Lower lobe of right lung (tissue), 2 donors: ENCODE measurements at places on chromosomes 1 and 21. TPM values are rescaled to one million over a fixed set of nuclear protein-coding genes. Genes with fewer than 3 reads are reported as not detected.
A peak's percentile ranks its signal among the peaks of the same experiment; 100 is the strongest.

GRCh38 chr1:246117066-246117791 is 389.9 kb downstream of the SMYD3 start:
- no peaks in the 10 kb centered on the region for H3K27me3 ChIP-seq
- H3K36me3 ChIP-seq: no peaks in the 10 kb centered on the region
- no peak overlapping the region for H3K27ac ChIP-seq
- DNase-seq: no peak
- H3K4me1 ChIP-seq: peaks cover 8% of the 10 kb centered on the region

TOR1AIP2 gene
- total RNA-seq: 92.0 TPM

DNA sequence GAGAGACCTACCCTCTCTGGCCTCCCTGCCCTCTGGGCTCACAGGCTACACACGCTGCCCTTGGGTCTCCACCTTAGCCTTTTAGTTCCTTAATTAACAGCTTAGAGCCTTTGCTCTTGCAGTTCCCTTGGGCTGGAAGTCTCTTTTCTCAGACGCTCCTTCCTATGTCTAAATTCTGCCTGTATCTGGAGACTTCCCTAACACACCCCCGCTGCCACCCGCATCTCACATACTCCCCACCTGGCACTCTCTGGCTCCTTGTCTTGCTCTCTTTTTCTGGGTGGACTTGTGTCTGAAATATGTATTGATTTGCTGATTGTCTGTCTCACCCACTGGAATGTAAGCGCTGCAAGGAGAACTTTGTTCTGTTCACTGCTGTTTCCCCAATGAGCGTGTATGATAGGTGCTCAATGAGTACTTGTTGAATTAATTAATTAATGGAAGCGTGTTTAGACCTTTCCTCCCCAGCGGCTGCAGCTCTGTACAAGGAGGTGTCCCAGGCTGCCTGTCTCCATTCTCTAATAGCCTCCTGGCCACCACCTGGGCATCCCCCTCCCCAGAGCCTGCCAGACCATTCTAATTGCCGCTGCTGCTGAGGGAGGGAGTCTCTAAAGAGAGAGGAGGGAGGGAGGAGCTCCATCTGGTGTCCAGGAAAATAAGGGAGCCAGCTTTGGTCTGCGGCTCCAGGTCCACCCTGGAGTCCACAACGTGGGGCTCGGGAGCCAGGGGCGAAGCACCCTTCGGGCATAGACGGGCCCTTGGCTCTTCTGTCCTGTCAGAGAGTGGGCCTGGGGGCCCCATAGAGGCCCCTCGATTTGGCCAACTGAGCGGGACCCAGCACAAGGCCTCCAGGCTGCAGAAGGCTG is 95.4 kb downstream of the RNF220 start:
- no peak for DNase-seq
- H3K4me1 ChIP-seq: no peaks in the 10 kb centered on the region
- H3K36me3 ChIP-seq: no peaks in the 10 kb centered on the region
- H3K27me3 ChIP-seq: peaks cover 7% of the 10 kb centered on the region

DNA sequence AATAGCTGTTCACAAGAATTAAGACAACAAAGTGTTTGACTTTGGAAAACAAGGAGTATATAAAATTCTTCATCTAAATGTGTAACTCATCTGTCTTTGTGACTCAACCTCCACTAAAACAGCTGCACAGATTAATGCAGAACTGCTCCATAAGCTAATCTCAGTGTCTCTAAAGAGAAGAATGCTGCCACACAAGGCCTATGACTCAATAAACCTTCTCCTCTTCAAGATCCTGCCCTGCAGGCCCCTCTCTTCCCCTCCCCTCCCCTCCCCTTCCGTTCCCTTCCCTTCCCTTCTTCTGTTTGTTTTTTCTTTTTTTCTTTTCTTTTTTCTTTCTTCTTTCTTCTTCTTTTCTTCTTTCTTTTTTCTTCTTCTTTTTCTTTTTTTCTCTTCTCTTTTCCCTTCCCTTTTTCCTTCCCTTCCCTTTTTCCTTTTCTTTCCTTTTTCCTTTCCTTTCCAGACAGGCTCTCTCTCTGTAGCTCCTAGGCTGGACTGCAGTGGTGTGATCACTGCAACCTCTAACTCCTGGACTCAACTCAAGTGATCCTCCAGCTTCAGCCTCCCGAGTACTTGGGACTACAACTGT is 1052.8 kb downstream of the BRINP3 start:
- H3K4me3 ChIP-seq: no peak overlapping the region
- no peaks in the 10 kb centered on the region for H3K4me1 ChIP-seq
- no peaks in the 10 kb centered on the region for H3K27me3 ChIP-seq
- DNase-seq: no peak

GBP6 gene
- 0.68 TPM for total RNA-seq

AVPR1B gene
- total RNA-seq: not detected

OR2AJ1 gene
- total RNA-seq: not detected

STUM gene
- total RNA-seq: 0.83 TPM

DNA sequence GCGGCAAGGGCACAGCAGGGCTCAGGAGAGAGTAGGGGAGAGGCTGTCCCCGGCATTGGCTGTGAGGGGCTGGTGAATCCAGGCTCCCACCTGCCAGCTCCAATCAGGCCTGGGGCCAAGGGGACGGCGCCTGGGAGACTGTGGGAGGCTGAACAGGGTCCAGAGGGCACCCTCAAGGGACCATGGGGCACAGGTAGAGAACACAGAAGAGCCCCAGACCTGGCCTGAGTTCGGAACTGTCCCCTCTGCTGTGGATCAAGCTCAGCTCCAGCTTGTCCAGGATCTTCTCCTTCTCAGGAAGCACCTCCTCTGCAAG is 67.0 kb downstream of the KCNAB2 start:
- peak; percentile 24 for DNase-seq
- H3K27me3 ChIP-seq: peaks cover 28% of the 10 kb centered on the region
- H3K27ac ChIP-seq: no peak overlapping the region
- H3K4me3 ChIP-seq: no peak overlapping the region

LENEP gene
- total RNA-seq: not detected

C1orf56 gene
- total RNA-seq: 4.8 TPM

DNA sequence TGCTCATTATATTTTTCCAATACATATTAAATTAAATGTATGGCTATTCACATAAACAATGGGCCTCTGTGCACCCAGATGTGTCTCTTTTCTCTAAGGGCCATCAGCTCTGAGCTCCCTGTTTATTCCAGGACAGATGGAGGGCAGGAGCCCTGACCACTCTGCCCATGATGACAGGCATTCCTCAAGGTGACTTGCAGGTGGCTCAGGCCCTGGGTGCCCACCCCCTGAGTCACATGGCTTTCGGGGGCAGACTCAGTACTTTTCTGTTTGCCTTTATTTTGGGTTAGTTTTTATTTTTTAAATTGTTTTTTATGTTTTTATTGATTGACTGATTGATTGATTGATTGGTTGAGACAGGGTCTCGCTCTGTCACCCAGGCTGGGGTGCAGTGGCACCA is 6.4 kb upstream of the LRP8 start:
- peaks cover 8% of the 10 kb centered on the region for H3K4me1 ChIP-seq
- H3K27ac ChIP-seq: no peak overlapping the region
- no peak for DNase-seq
- no peaks in the 10 kb centered on the region for H3K27me3 ChIP-seq
- no peak overlapping the region for H3K4me3 ChIP-seq

DNA sequence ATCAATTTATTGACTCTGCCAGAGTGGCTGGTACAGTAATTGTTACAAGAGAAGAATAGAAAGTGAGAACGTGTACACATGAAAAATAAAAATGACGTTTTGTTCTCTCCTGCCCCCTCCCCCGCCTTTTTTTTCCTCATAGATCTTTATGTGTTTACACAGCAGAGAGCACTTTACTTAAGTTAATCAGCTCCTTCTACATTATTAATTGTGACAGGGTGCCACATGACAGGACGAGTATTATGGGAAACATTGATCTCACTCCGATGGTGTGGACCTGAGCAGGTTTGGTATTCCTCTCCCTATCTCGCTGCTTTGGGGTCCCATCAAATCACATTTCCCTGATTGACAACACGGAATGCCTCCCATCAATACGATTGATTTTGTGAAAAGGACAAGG is 285.7 kb downstream of the TM2D1 start:
- no peaks in the 10 kb centered on the region for H3K27me3 ChIP-seq
- no peak for DNase-seq
- no peaks in the 10 kb centered on the region for H3K36me3 ChIP-seq
- H3K4me3 ChIP-seq: no peak overlapping the region

GRCh38 chr1:69494221-69494620 is 73.5 kb upstream of the LRRC7 start:
- H3K27me3 ChIP-seq: no peaks in the 10 kb centered on the region
- H3K4me1 ChIP-seq: no peaks in the 10 kb centered on the region
- no peaks in the 10 kb centered on the region for H3K36me3 ChIP-seq

DNA sequence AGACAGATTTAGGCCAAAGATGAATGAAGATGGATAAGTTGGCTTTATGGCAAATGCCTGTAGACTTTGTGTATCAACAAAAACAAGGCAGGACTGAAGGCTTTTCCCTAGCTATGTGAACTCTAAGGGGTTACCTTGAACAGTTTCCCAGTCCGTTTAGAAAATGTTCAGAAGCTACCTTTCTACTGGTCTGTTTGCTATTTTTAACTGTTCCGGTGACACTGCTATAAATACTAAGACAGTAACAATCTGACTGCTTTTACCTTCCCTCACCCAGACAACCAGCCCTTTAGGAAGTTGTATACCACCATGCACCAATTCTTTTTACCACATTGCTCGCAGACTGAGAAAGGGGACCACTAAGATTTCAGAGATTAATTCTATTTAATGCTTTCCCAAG is 102.2 kb downstream of the PHTF1 start:
- H3K27me3 ChIP-seq: no peaks in the 10 kb centered on the region
- no peak for DNase-seq
- peaks cover 28% of the 10 kb centered on the region for H3K36me3 ChIP-seq
- H3K4me1 ChIP-seq: no peaks in the 10 kb centered on the region

DNA sequence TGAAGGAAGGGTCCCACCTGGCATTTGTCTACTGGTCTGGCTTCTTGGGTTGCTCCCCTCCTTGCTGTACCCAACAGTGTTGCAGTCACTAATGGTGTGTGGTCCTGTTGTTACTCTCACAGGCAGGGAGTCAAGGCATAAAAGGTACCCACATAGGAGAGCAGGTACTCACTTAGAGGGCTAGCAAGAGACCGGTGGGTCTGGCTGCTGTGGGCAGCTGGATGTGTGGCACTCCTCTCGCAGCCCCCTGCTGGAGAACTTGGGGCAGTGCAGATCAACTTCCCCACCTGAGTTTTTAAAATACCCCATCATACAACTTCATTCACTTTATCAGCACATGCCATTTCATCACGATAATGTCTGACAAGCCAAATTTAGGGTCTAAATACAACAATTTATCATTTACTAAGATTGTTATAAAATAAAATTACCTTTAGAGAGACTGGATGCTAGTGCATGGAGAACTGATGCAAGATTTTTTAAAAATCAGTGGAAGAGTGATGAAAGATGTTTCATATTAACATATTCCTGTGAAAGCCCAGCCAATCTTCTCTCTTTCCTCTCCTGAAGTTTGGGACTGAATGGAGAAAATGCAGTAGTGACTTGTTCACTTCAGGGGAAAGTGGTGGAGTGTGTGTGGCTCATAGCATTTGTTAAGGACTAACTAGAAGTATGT is 42.8 kb downstream of the ACP6 start:
- no peak overlapping the region for H3K4me3 ChIP-seq
- peak; percentile 75 for DNase-seq
- H3K27me3 ChIP-seq: no peaks in the 10 kb centered on the region
- H3K27ac ChIP-seq: no peak overlapping the region

DNA sequence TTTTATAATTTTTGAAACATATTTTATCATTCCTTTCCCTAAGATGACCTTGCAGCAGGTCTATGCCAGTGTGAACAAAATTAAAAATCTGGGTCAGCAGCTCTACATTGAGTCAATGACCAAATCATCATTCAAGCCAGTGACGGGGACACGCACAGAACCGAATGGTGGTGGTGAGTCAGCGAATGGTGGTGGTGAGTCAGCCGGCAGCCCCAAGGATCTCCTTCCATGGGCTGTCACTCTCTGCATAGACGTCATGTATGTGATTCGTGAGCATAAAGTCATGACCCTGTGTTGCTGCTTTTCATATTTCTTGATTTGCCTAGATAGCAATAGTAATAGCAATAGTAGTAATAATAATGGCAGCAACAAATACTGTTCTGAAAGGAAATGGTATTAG is 26.3 kb downstream of the PER3 start:
- no peak for DNase-seq
- H3K36me3 ChIP-seq: peaks cover 84% of the 10 kb centered on the region
- no peak overlapping the region for H3K27ac ChIP-seq
- no peaks in the 10 kb centered on the region for H3K27me3 ChIP-seq
- H3K4me3 ChIP-seq: no peak overlapping the region
